Activated CD4-positive, alpha-beta T cell treated with anti-CD3 and anti-CD28 coated beads for 24 hours (primary cell): ENCODE measurements at places on chromosomes 16 and 17.

DNA sequence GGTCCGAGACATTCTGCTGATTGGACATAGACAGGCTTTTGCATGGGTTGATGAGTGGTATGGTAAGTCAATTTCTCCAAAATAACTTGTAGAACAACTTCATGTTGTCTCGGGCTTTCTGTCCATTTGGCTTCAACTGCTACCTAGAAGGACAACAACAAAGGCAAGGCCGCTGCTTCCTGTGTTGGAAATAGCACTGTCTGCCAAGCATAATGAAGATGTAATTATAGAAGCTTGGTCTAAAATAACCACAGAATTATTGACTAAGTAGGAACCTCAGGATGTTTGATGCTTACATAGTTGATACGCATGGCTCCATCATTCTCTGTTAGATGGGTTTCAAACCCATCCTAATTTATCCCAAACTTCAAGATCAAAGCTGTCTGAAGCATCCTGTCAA is 42.3 kb upstream of the NOL11 start:
- no peak for DNase-seq

DNA sequence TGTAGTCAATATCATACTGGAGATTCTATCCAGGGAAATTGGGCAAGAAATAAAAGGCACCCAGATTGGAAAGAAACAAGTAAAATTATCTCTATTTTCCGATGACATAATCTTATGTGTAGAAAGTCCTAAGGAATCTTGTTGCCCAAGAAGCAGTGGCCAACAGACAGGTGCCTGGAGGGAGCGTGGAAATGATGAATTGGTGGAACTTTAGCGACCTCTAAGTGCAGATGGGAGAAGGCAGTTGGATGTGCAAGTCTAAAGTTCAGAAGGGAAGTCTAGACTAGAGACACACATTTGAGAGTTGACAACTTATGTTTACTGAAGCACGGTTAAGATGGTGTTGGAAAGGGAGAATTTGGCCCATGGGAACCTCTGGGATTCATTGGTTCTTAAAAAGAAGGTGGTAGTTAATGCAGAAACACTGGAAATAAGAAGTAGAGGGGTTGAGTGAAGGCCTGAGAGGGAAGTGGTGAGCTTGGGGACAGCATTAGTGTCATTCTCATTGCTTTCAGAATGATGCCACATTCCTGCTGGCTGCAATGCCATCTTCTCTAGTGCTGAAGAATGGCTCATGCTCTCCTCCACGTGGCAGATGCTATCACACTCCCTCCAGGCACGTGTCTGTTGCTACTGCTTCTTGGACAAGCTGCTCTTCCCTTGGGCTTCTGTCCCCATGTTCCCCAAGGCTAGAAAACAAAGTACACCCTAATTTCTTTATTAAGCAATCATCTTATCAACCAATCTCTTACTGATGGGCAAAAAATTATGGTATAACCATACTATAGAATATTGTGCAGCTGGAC is 24.0 kb downstream of the TAT start:
- no peak for DNase-seq

GRCh38 chr17:68704871-68705713 is 103.9 kb upstream of the FAM20A start:
- DNase-seq = no peak

DNA sequence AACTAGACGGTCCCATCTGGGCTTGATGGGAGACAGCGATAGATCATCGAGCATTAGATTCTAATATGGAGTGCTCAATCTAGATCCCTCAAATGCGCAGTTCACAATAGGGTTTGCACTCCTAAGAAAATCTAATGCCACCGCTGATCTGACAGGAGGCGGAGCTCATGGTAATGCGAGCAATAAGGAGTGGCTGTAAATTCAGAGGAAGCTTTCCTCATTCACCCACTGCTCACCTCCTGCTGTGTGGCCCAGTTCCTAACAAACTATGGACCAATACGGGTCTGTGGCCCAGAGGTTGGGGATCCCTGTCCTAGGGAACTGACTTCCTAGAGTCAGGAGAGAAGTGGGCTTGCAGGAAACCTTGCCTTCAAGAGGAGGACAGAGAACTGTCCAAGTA is 25.2 kb upstream of the AMZ2 start:
- DNase-seq = no peak

GRCh38 chr16:19375561-19376158 is 42.0 kb upstream of the TMC5 start:
- no peak for DNase-seq

DNA sequence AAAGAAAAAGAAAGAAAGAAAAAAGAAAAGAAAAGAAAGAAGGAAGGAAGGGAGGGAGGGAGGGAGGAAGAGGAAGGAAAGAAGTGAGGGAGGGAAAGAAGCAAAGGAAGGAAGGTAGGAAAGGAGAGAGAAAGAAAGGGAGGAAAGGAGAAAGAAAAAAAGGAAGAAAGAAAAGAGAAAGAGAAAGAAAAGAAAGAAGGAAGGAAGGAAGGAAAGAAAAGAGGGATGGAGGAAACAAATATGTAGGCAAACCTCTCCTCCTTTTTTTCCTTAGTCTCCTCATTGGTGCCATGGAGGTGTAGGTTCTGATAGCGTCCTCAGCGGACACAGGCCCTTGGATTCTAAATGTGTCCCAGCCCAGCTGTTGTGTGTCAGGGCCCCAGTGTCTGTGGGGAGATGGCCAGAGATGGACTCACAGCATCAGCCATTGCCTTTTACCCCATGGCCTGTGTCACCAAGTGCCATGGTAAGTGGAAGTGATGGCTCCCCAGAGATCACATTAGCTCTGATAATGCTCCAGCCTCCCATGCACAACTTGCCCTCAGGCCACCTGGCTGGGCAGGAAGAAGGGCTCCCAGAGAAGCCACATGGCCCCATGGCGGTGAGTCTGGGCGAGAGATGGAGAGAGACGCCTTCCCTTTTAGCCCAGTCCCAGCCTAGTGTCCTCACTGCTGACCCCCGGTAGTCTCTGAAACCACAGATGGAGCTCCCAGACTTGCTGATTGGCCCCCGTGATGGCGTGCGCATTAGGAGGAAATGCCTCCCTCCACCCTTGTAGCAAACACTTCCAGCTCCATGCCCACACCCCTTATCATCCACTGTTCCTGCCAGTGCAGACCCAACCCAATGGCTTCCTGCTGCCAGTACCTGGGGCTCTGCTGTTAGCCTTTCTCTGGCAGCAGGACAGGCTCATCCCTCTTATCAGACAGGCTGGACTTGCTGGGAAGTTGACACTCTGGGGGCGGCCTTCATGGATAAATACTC is 3.7 kb upstream of the SLC6A2 start:
- no peak for DNase-seq

- DNase-seq = peak; percentile 77
Measured at GRCh38 chr17:30363715-30364202, 15.0 kb upstream of the CPD start.

GRCh38 chr17:35368081-35368830 is 5.2 kb downstream of the SLFN11 start:
- DNase-seq = no peak

DNA sequence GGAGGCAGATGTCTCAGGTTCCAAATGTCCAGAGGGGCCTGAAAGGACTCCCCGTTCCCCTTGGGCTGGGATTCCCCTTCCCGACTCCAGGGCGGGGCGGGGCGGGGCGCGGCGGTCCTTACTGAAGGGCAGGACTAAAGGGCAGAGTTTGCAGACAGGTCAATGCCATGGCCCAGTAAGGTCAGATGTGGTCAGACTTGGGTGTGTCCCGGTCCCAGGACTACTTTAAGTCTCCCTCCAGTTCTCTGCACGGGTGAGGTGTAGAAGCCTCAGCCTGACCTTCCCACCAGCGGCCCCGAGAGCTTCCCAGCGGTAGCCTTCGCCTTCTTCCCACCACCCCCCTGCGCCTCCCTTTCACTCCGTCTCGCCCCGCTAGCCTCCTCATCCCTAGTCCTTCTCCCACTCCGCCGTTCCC is 532 bp downstream of the KDM6B start:
- no peak for DNase-seq

- no peak for DNase-seq
Measured at GRCh38 chr16:4002121-4002520, 114.1 kb downstream of the ADCY9 start.

DNA sequence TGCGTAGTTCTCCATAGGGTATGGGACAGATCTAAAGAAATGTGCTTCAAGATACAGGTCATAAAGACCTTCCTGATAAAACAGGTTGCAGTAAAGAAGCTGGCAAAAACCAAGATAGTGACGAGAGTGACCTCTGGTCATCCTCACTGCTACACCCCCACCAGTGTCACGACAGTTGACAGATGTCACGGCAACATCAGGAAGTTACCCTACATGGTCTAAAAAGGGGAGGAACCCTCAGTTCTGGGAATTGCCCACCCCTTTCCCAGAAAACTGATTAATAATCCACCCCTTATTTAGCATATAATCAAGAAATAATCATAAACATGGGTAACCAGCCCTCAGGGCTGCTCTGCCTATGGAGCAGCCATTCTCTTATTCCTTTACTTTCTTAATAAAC is 46.3 kb downstream of the CLEC19A start:
- DNase-seq = no peak

GRCh38 chr17:59492091-59492451 is 73.3 kb upstream of the DHX40 start:
- DNase-seq = no peak

DNA sequence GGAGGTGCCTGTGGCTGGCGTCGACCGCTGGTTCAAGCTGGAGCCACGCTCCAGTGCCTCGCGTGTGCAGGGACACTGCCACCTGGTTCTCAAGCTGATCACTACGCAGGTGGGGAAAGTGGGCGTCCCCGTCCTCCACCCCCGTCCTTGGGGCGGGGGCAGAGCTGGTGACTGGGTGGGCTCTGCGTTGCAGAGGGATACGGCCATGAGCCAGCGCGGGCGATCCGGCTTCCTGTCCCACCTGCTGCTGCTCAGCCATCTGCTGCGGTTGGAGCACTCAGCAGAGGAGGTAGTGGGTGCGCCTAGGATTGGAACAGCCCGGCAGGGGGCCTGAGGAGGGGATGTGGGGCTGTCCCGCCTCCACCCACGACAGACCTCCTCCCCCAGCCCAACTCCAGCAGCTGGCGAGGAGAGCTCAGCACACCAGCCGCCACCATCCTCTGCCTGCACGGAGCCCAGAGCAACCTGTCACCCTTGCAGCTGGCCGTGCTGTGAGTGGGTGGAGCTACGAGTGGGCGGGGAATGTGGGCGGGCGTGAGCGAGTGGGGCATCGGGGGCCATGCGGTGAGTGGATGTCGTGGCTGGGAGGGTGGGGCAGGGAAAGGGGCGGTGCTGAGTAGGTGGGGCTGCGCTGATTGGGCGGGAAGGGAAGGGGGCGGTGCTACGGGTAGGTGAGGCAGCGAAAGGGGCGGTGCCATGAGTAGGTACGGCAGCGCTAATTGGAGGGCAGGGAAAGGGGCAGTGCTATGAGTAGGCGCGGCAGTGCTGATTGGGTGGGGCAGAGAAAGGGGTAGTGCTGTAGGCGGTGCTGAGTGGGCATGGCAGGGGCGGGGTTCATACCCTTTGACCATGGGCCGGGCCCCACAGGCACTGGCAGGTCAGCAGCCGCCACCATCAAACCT is 8.9 kb downstream of the TSR3 start:
- peak; percentile 82 for DNase-seq

GRCh38 chr16:78961464-78961863 is 639.1 kb downstream of the MAF start:
- DNase-seq = no peak

DNA sequence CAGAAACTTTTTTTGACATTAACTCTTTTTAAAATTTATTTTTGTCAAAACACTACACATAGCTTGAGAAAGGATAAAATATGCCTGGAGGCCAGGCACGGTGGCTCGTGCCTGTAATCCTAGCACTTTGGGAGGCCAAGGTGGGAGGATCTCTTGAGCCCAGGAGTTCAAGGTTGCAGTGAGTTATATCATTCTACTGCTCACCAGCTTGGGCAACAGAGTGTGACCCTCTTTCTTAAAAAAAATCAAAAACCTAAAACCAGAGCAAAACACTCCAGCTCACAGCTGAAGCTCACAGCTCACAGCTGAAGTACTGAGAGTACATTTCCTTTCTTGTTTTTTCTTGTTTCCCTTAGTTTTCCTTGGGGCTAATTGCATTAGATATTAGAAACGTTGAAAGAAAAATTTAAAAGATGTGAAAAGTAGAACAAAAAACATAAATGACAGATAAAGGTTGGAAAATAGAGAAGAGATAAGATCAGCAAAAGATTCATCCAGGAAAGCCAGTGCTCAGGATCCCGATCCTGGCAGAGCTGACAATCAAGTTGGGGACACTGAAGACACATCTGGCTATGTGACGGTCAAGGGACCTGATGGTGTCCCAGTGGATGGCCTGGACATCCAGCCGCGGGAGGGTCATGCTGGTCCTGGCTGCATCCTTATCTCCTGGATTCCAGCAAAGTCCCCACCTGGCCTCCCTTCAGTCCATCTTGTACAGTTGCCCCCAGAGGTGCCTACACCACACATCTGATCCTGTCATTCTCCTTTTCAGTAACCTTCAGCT is 9.8 kb downstream of the CHST6 start:
- no peak for DNase-seq

DNA sequence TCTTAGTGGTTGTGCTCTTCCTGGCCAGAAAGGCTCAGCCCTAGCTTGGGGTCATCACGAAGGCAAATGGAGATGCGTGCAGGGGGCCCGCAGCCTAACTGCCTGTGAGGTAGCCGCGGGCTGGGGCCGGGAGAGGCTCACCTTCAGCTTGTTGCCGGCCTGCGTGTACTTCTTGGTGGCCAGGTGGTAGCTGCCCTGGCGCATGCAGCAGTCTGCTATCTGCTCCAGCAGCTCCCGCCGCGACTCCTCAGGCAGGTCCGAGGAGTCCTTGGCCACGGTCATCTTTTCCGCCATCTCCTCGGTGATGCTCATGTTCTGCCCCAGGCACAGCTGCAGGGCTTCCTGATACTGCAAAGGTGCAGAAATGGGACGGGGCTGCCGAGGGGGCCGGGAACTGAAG is 13.0 kb upstream of the TMEM204 start:
- no peak for DNase-seq

- no peak for DNase-seq
Measured at GRCh38 chr16:4918781-4919251, 18.1 kb downstream of the PPL start.

DNA sequence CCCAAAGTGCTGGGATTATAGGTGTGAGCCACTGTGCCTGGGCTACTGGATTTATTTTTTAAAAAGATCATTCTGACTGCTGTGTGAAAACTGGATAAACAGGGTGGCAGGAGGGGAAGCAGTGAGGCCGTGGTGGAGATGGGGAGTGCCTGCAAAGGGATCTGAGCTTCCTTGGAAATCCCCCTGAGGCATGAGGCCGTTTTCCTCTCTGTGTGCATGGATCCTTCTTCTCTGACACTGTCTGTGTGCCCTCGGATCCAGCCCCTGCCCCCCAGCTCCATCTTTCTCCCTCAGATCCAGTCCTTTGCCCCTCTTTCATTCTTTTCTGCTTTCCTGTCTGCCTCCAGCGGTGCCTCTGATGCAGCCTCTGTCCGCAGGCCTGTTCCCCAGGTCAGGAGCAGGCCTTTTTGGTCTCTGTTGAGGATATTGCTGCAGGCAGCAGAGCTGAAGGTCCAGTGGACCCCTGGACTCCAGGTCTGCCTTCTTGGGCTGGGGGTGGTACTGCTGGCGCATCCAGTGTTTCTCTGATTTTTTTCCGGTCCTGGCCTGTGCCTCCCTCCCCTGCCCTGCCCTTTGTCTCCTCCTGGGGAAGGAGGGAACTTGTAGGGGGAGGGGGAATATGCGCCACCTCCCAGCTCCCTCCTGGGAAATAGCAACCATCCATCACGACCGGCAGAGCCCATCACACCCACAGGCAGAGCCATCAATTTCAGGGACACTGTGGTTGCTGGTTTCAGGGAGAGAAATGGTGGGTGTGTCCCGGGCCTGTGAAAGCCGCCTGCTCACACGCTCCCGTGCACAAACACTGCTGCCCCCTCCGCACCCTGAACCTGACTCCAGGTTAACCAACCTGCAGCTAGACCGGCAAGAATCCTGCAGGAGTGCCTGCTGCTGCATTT is 17.0 kb downstream of the MGAT5B start:
- DNase-seq = no peak
